NCI-H1092 (cell line): ENCODE measurements at places on chromosomes 11 and 22.

- DNase-seq: no peak
These were observed 361.2 kb downstream of the TMEM135 start for GRCh38 chr11:87398931-87399330.

- DNase-seq: no peak
These were observed 907 bp downstream of the SERPINH1 start for GRCh38 chr11:75562836-75563484.

DNA sequence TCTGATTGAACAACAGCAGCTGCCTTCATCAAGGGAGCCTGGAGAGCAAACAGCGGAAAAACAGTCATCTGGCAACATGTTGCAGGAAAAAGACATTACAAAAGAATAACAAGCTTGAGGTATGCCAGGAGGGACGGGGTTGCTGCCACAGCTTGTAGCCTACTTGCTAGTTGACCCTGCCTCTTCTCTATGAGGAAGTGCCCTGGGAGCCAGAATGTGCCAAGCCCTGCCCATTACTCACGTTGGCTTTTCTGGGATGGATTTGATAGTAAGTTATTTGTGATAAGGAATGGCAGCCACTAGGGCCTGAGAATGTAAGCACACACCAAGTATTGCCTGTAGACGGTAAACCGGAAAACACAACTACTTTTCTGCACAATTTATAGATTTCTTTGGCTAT lies 113.5 kb upstream of the KIRREL3 start:
- DNase-seq: peak; percentile 26

- no peak for DNase-seq
These were observed 187.1 kb downstream of the BLID start for GRCh38 chr11:121928597-121929580.

- DNase-seq: no peak
These were observed 764 bp upstream of the PACSIN3 start for GRCh38 chr11:47186700-47187695.

- DNase-seq: no peak
These were observed 390.0 kb upstream of the CADM1 start for GRCh38 chr11:115894176-115894575.

DNA sequence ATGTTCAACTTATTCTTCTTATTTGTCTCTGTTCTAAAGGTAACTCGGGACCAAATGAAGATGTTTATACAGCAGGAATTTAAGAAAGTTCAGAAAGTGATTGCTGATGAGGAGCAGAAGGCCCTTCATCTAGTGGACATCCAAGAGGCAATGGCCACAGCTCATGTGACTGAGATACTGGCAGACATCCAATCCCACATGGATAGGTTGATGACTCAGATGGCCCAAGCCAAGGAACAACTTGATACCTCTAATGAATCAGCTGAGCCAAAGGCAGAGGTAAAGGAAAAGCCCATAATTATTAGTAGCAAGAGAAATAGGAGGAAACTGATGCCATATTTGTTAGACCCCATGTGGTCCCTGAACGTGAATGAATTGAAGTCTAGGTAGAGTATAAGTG lies 63.3 kb downstream of the TRIM44 start:
- no peak for DNase-seq

DNA sequence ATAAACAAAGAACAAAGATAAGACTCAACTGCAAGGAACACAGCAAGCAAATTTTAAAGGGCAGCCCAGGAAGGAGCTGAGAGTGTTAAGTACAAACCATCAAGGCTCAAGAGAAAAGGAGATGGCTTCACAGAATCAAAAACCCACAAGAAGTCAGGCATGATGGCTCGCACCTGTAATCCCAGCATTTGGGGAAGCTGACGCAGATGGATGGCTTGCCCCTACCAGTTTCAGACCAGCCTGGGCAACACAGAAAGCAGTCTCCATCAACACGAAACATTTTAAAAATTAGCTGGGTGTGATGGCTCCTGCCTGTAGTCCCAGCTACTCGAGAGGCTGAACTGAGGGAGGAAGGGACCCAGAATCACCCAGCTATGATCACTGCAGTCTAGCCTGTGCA lies 32.6 kb downstream of the MAPK1 start:
- no peak for DNase-seq

- DNase-seq: peak; percentile 53
These were observed 830 bp downstream of the C11orf97 start for GRCh38 chr11:94513091-94513490.

- DNase-seq: no peak
These were observed 1.3 kb downstream of the LRP5 start for GRCh38 chr11:68313574-68314202.

GRCh38 chr11:77868744-77869143 lies 47.8 kb downstream of the AAMDC start:
- no peak for DNase-seq

DNA sequence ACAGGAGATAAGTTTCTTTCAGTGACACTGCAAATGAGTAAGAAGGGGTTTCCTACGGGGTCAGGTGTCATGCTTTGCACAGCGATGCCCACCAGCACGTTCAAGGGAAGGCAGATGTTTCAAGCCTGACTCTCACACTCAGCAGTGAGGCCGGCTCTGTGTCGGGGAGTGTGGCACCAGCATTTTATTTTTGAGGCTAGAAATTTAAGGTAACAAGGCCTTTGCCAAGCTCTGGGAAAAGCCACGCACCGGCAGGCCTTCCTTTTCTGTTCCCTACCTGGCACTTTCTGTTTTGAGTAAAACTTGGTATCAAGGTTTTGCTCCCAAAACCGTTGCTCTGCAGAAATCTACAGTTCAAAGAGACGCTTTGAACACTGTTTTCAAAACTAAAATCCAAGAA lies 38.0 kb downstream of the TOLLIP start:
- DNase-seq: no peak

GRCh38 chr11:61814958-61815789 lies 1.6 kb downstream of the FADS1 start:
- DNase-seq: peak; percentile 93

- DNase-seq: peak; percentile 30
These were observed 22.0 kb upstream of the ACER3 start for GRCh38 chr11:76838678-76839068.

- no peak for DNase-seq
These were observed 1.5 kb downstream of the BCR start for GRCh38 chr22:23181721-23182308.
